Small intestine (tissue), 16 donors: ENCODE measurements at places on chromosomes 2 and 18. TPM values are rescaled to one million over a fixed set of nuclear protein-coding genes. Genes with fewer than 3 reads are reported as not detected.

Gene ALPG
- 0.01 TPM for polyA plus RNA-seq

Gene C18orf54
- polyA plus RNA-seq: 0.79 TPM

Gene HNRNPA3
- polyA plus RNA-seq: 73.4 TPM

Gene HNMT
- 37.8 TPM for polyA plus RNA-seq

Gene SAG
- polyA plus RNA-seq: not detected

Gene WNT6
- polyA plus RNA-seq: not detected

DNA sequence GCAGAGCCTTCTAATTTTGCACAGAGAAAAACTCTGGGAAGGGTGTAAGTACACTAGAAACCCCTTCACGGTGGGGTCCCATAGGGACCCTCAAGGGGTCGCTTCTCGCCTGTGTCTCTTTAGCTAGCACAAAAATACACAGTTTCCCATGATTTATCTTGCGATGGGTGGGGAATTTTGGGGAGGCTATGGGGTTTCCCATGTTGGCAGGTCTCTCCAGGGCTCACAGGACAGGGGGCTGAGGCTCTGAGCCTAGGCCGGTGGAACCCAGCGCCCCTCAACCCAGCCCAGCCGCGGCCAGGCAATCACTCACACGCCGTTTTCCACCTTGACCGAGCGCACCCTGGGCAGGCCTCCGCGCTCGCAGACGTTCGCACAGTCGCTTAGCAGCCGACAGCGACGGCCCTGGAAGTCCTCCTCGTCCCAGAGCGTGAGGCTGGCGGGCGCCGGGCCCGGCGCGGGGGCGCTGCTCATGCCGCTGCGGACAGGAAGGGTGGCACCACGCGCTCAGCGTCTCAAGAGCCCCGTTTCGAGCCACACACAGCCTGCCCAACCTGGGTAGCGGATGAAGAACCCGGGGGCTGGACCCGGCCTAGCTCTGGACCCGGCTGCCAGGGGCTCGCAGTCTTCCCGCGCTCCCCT, 398 bp downstream of the CRYBA2 start:
- no peaks in the 10 kb centered on the region for H3K36me3 ChIP-seq
- H3K27ac ChIP-seq: peak overlapping the region; percentile 31
- H3K27me3 ChIP-seq: peaks cover 19% of the 10 kb centered on the region
- no peak for DNase-seq
- peaks cover 4% of the 10 kb centered on the region for H3K4me1 ChIP-seq

- H3K4me1 ChIP-seq: peaks cover 43% of the 10 kb centered on the region
- no peaks in the 10 kb centered on the region for H3K36me3 ChIP-seq
- no peak overlapping the region for H3K27ac ChIP-seq
- H3K4me3 ChIP-seq: no peak overlapping the region
- H3K27me3 ChIP-seq: no peaks in the 10 kb centered on the region
Observed at GRCh38 chr18:48991676-48992075, 40.9 kb upstream of the SMAD7 start.

- no peak for DNase-seq
- H3K4me1 ChIP-seq: no peaks in the 10 kb centered on the region
- no peak overlapping the region for H3K27ac ChIP-seq
- H3K4me3 ChIP-seq: no peak overlapping the region
- H3K27me3 ChIP-seq: no peaks in the 10 kb centered on the region
Observed at GRCh38 chr2:165699946-165700345, 94.1 kb downstream of the GALNT3 start.

- DNase-seq: no peak
- no peaks in the 10 kb centered on the region for H3K36me3 ChIP-seq
Observed at GRCh38 chr2:111678651-111679050, 205.3 kb downstream of the ANAPC1 start.

- no peaks in the 10 kb centered on the region for H3K36me3 ChIP-seq
- no peak for DNase-seq
- no peaks in the 10 kb centered on the region for H3K27me3 ChIP-seq
- H3K4me3 ChIP-seq: no peak overlapping the region
- H3K4me1 ChIP-seq: peaks cover 8% of the 10 kb centered on the region
Observed at GRCh38 chr2:20551945-20552328, 99.0 kb downstream of the HS1BP3 start.

- peaks cover 15% of the 10 kb centered on the region for H3K4me1 ChIP-seq
- H3K36me3 ChIP-seq: peaks cover 60% of the 10 kb centered on the region
- H3K4me3 ChIP-seq: no peak overlapping the region
- no peaks in the 10 kb centered on the region for H3K27me3 ChIP-seq
Observed at GRCh38 chr2:218230882-218231281, 13.9 kb downstream of the ARPC2 start.

DNA sequence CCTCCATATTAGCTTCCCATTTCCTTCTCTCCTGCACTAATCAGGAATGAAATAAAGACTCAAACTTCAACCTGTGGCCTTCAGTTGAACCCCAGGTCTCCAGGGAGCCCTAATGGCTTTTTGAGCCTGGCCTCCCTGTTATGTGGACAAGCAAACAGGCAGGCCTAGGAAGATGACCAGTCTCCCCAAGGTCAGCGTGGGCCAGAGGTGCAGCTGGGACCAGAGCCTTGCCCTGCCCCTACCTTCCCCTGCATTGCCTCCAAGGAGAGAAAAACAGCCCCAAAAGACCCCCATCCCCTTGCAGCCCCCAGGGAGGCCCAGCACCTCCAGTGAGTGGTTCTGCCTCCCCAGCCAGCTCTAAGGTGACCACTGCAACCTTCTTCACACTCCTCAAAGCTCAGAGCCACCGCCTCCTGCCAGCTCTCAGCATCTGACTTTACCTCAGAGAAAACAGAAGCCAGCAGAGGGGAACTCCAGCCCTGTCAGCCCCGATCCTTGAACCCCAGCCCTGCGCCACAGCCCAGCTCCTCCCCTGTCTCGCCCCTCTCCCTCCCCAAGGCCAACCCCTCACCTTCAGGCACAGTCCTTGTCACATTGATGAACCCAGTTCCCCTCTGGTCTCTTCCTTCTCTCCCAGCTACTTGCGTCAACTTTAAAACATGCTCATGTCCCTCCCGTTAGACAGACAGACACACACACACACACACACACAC, 59.5 kb upstream of the ID2 start:
- no peak for DNase-seq
- no peak overlapping the region for H3K27ac ChIP-seq
- no peak overlapping the region for H3K4me3 ChIP-seq
- no peaks in the 10 kb centered on the region for H3K27me3 ChIP-seq

- DNase-seq: no peak
- no peak overlapping the region for H3K4me3 ChIP-seq
- H3K4me1 ChIP-seq: no peaks in the 10 kb centered on the region
- no peaks in the 10 kb centered on the region for H3K27me3 ChIP-seq
Observed at GRCh38 chr2:195768431-195768830, 111.4 kb downstream of the SLC39A10 start.

- no peak overlapping the region for H3K4me3 ChIP-seq
- DNase-seq: no peak
- H3K27ac ChIP-seq: no peak overlapping the region
- no peaks in the 10 kb centered on the region for H3K27me3 ChIP-seq
- no peaks in the 10 kb centered on the region for H3K4me1 ChIP-seq
Observed at GRCh38 chr2:128368437-128369107, 49.9 kb upstream of the HS6ST1 start.

DNA sequence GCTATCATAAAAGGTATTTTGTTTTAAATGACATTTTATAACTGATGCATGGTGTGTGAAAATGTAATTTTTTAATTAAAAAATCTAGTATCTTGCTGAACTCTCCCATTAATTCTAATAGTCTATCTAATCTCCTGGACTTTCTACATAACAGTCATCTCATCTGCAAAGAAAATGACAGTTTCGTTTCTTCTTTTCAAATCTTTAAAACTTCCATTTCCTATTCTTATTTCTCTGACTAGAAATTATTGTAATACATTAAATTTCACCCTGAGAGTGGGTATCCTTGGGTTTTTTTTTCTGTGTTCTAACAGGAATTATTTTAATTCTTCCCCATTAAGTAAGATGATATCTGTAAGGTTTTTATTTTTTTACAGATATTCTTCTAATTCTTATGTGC, 120.1 kb downstream of the KCNF1 start:
- H3K4me3 ChIP-seq: no peak overlapping the region
- DNase-seq: no peak
- no peak overlapping the region for H3K27ac ChIP-seq
- no peaks in the 10 kb centered on the region for H3K27me3 ChIP-seq
- no peaks in the 10 kb centered on the region for H3K36me3 ChIP-seq
